ENCODE measurements at places on chromosomes 12 and 14. TPM values are rescaled to one million over a fixed set of nuclear protein-coding genes. Genes with fewer than 3 reads are reported as not detected.

The VRTN gene
- total RNA-seq: not detected

The SRRM4 gene
- total RNA-seq: 0.42 TPM

The NCAPD2 gene
- total RNA-seq: 13.1 TPM

The EID3 gene
- 0.97 TPM for total RNA-seq

The MSI1 gene
- total RNA-seq: 6.8 TPM

The MARCHF9 gene
- 15.6 TPM for total RNA-seq

The DNM1L gene
- total RNA-seq: 53.7 TPM

The EIF2S3B gene
- not detected for total RNA-seq

The ACACB gene
- total RNA-seq: 177 TPM

The RNASE7 gene
- not detected for total RNA-seq

The FGF6 gene
- total RNA-seq: not detected

The CACNA1C gene
- 201 TPM for total RNA-seq

The SERPINA1 gene
- total RNA-seq: 7.7 TPM

The COL2A1 gene
- total RNA-seq: 0.25 TPM

The TULP3 gene
- 5.4 TPM for total RNA-seq

The TAS2R19 gene
- total RNA-seq: 0.77 TPM

The KRT2 gene
- not detected for total RNA-seq

The EML1 gene
- 42.9 TPM for total RNA-seq

The ASIC1 gene
- 0.99 TPM for total RNA-seq

The PTPRB gene
- 34.4 TPM for total RNA-seq

The TPPP2 gene
- 1.2 TPM for total RNA-seq

The VDR gene
- total RNA-seq: 0.20 TPM

The ARHGDIB gene
- total RNA-seq: 56.0 TPM

The POLR3B gene
- total RNA-seq: 7.5 TPM

The PLCZ1 gene
- total RNA-seq: not detected

The GZMH gene
- 0.47 TPM for total RNA-seq

The ZC2HC1C gene
- total RNA-seq: 14.0 TPM

The KRT83 gene
- total RNA-seq: not detected

The CLEC6A gene
- not detected for total RNA-seq

The VIPAS39 gene
- 12.6 TPM for total RNA-seq

The PTPRO gene
- 0.94 TPM for total RNA-seq

The RASSF9 gene
- total RNA-seq: 6.1 TPM

The ELK3 gene
- total RNA-seq: 21.1 TPM

The ASCL1 gene
- total RNA-seq: not detected

The PIWIL1 gene
- total RNA-seq: not detected

The GNB3 gene
- total RNA-seq: 5.4 TPM

All from left ventricle myocardium superior (tissue), 1 donor.